ENCODE measurements at places on chromosomes 3 and 15.

DNA sequence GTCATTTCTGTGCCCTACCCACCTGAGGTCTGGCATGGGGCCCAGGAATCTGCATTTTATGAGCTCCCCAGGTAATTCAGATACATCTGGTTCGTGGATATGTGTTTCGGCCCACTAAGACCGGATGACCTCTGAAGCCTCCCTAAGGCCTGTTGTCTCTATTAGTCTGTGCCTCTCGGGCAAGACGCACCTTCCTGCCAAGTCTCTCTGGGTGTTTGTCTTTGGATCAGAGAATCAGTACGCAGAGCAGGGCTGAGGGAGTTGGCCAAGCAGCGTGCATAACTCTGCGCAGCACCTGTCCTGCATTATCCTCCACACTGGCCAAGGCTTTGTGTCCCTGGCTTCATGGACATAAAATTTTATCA lies 181.0 kb downstream of the THSD4 start:
- no peak for DNase-seq

DNA sequence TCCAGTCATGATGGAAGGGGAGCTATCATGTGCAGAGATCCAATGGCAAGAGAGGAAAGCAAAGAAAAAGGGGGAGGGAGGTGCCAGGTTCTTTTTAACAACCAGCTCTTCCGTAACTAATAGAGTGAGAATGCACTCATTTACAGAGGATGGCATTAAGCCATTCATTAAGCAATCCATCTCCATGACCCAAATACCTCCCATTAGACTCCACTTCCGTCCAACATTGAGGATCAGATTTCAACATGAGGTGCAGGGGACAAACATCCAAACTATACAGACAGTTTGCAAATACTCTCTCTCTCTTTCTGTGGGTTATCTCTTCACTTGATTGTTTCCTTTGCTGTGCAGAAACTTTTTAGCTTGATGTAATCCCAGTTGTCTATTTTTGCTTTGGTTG lies 21.2 kb downstream of the ZDHHC23 start:
- no peak for DNase-seq

DNA sequence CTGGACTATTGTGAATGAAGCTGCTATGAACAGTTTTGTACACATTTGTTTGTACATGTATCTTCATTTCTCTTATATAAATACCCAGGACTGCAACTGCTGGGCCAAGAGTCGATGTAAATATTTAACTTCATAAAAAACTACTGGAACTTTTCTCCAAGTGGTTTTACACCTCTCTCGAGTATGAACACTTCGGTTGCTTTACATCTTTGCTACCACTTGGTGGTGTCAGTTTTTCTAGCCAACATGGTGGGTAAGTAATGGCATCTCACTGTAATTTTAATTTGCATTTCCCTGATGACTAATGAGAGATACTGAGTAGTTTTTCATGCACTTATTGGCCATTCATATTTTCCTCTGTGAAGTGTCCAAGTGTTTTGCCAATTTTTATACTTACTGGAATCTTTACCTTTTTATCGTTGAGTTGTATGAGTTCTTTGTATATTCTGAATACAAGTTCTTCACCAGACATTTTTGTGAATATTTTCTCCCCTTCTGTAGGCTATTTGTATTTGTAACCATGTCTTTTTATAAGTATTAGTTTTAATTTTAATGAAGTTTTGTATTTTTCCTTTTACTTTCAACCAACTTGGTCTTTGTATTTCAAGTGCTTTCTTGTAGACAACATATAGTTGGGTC lies 44.4 kb downstream of the PCOLCE2 start:
- no peak for DNase-seq

- DNase-seq: no peak
These were observed 43.1 kb upstream of the ZNF774 start for GRCh38 chr15:90309020-90309419.

Data from naive thymus-derived CD4-positive, alpha-beta T cell (primary cell).